Naive thymus-derived CD8-positive, alpha-beta T cell (primary cell): ENCODE measurements at places on chromosomes 6 and 20.

GRCh38 chr6:3542032-3542640 is 85.3 kb upstream of the SLC22A23 start:
- no peak for DNase-seq

GRCh38 chr20:38152621-38153221 is 12.3 kb downstream of the TGM2 start:
- no peak for DNase-seq

DNA sequence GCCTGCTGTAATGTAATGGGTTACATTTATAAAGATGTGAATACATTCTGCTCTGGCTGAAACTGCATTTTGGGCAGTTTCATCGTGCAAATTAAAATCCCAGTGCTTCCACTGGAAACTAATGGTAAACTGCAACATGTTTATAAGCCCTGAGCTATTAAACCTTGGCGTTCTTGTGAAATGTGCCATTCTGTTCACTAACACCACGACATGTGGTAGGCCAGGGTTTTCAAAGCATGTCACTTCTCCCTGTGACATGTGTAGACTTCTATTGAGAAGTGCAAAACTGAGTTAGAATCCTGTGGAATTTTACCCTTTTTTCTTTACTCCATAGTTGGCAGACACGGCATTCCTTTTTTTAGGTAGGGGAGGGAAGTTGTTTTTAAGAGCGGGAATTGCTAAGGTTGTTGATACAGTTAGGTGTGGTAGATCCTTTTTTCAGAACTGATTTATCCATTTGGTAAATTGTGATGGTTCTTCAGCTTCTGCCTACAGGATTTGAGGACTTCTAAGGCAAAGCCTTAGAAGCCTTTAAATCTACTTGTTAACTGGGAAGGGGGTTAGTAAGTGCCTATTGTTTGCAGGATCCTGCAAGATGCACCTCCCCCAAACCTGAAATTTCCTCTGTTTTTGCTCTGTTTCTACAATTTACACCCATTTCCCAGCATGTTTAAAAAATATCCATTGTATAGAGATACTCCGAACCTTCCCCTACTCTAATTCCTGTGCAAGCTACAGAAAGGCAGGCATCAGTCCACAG is 4.2 kb downstream of the SASH1 start:
- no peak for DNase-seq

DNA sequence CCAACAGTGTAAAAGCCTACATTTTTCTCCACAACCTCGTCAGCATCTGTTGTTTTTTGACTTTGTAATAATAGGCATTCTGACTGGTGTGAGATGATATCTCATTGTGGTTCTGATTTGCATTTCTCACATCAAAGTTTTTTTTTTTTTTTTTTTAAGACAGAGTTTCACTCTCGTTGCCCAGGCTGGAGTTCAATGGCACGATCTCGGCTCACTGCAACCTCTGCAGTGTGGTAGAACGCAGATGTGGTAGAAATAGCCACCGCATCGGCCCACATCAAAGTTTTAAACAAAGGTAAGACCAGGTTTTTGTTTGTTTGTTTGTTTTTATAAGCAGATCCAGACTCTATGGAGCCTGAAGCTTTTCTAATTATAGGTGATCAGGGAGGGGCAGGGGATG is 12.7 kb upstream of the PPP1R3G start:
- no peak for DNase-seq

DNA sequence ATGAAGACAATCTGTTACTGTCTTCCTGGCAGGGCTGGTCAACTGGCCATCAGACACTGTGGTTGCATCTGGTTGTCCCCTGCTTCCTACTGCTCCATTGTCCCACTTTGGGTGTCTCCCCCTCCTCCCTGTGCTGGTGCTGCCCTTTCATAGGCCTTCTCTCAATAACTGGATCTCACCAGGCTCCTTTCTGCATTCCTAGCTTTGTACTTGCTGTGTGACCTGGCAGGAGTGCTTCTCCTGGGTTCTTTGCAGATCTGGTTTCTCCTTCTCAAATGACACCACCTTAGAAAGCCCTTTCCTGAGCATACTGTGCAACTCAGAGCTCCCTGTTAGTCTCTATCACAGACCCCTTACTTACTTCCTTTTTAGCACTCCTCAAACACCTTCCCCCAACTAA is 223.0 kb downstream of the BCKDHB start:
- DNase-seq: no peak

- DNase-seq: no peak
These were observed 48.3 kb upstream of the SLC22A1 start for GRCh38 chr6:160073272-160073671.

DNA sequence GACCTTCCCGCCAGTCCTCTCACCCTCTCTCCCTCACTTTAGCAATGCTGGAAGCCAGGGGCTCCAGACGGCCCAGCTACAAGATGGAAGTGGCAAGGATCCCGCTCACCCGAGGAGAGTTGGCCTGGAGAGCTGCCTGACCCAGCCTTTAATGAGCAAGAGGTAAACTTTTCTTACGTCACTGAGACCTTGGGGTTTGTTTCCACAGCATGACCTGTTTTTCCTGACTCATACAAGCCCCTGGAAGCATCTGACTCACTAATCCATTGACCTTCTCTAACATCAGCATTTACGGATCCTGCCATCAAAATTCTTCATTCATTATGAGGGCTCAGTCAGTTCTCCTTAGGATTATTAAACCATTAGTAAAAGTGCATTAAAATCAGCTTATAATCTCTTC is 120.4 kb downstream of the MYLK4 start:
- no peak for DNase-seq

- DNase-seq: no peak
These were observed 920 bp upstream of the RNF5 start for GRCh38 chr6:32177183-32177787.

DNA sequence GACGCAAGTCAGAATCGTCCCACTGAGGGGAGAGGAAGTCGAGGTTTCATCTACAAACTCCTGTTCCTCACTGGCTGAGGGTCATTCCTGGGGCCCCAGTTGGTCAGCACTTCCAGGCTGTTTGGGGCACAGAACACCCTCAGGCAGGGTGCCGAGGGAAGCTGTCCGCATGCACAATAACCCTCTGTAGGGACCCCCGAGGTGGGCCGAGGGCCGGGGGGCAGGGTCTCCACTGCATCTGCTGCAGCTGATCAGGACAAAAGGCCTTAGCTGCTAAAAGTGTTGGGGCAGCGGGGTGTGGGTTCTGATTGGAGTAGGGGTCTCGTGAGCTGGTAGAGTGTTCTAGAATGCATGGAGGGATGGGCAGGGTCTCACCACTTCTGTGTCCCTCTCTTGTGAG is 125.1 kb downstream of the TOX2 start:
- no peak for DNase-seq

DNA sequence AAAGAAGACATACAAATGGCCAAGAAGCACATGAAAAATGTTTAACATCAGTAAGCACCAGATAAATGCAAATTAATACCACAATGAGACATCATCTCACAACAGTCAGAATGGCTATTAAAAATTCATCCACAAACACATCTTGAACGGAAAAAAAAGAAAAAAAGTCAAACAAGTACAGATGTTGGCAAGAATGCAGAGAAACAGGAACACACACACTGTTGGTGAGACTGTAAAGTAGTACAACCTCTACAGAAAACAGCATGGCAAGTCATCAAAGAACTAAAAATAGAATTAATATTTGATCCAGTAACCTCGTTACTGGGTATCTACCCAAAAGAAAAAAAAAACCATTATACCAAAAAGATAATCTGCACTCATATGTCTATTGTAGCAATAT is 6.5 kb downstream of the STX7 start:
- DNase-seq: no peak

DNA sequence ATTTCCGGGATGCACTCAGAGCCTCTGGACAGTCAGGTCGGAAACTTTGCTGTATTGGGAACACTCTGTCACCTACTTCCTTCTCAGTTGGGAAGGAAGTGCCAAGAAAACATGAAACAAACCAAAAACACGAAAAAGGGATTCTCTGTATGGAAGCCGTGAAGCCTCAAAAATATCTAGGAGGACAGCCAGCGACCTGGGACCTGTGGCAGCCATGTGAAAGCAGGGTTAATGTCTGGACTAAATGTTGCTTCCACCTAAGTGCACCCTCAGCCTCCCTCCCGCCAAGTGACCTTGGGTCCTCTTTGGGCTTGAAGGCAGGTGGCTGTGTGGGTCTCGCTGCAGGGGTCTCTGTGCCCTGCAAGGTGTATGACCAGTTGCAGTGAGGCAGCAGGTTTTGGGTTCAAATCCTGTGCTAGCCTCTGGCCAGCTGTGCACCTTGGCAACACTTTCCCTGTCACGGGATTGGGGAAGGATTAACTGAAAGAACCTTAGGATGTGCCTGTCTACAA is 851 bp downstream of the MAVS start:
- DNase-seq: no peak
